ENCODE measurements at places on chromosomes 6 and 20. TPM values are rescaled to one million over a fixed set of nuclear protein-coding genes. Genes with fewer than 3 reads are reported as not detected.
A peak's percentile ranks its signal among the peaks of the same experiment; 100 is the strongest.

DNA sequence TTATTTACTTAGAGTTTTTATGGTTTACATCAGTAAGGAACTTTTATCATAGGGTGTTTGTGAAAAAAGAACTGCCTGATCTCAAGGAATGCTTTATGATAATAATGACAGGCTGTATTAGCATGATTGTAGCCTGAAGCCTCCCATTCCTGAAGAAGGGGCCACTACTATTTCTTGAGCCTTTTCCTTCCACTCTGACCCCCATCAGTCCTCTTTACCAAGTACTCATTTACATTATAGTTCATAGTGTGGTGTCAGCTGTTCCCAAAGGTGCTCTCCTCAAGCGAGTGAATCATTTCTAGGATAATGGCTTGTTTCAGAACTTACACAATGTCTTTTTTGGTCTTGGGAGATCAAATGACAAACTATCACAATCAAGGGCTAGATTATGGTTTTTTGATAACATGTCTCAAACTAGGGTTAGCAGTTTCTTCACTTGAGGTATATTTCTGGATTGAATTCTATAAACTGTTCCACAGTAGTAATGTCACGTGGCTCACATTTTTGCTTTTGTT is 283.6 kb downstream of the CDKAL1 start:
- no peak overlapping the region for H3K4me3 ChIP-seq
- H3K27ac ChIP-seq = no peak overlapping the region
- no peaks in the 10 kb centered on the region for H3K4me1 ChIP-seq
- H3K27me3 ChIP-seq = no peaks in the 10 kb centered on the region
- DNase-seq = no peak

GRCh38 chr20:5663396-5663795 is 86.8 kb upstream of the SHLD1 start:
- DNase-seq = no peak
- no peaks in the 10 kb centered on the region for H3K27me3 ChIP-seq
- no peak overlapping the region for H3K4me3 ChIP-seq
- no peak overlapping the region for H3K27ac ChIP-seq
- peaks cover 10% of the 10 kb centered on the region for H3K4me1 ChIP-seq

- H3K4me3 ChIP-seq = no peak overlapping the region
- no peak for DNase-seq
- H3K4me1 ChIP-seq = no peaks in the 10 kb centered on the region
- H3K27ac ChIP-seq = no peak overlapping the region
These were observed 217.0 kb upstream of the MYLIP start for GRCh38 chr6:15911753-15912504.

GRCh38 chr20:11813106-11813890 is 104.4 kb upstream of the BTBD3 start:
- H3K4me1 ChIP-seq = no peaks in the 10 kb centered on the region
- H3K27ac ChIP-seq = no peak overlapping the region
- H3K4me3 ChIP-seq = no peak overlapping the region
- no peak for DNase-seq
- no peaks in the 10 kb centered on the region for H3K27me3 ChIP-seq
- H3K36me3 ChIP-seq = no peaks in the 10 kb centered on the region

GRCh38 chr6:27138837-27139755 is 108.4 kb upstream of the PRSS16 start:
- H3K4me3 ChIP-seq = peak overlapping the region; percentile 64
- H3K36me3 ChIP-seq = no peaks in the 10 kb centered on the region

DNA sequence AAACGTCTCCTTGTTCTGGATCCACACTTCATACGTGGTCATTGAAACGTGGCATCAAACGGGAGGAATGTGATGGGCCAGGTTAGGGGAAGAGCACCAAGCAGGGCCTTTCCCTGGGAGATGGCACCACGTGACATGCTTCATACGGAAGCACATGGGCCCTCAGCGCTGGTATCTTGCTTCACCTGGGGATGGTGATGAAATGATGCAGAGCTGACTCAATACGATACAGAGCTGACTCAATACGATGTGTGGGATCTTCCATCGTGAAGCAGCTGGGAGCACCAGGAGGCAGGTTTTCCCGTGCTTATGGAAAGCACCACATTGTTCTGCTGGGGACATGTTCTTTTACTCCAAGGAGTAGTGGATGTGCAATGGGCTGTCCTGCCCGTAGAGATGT is 22.5 kb upstream of the TAGAP start:
- no peaks in the 10 kb centered on the region for H3K36me3 ChIP-seq
- peaks cover 26% of the 10 kb centered on the region for H3K4me1 ChIP-seq

- no peak overlapping the region for H3K4me3 ChIP-seq
- peaks cover 3% of the 10 kb centered on the region for H3K27me3 ChIP-seq
- no peaks in the 10 kb centered on the region for H3K4me1 ChIP-seq
- DNase-seq = no peak
- no peaks in the 10 kb centered on the region for H3K36me3 ChIP-seq
- H3K27ac ChIP-seq = no peak overlapping the region
These were observed 40.4 kb upstream of the ARFGEF2 start for GRCh38 chr20:48880981-48881657.

DNA sequence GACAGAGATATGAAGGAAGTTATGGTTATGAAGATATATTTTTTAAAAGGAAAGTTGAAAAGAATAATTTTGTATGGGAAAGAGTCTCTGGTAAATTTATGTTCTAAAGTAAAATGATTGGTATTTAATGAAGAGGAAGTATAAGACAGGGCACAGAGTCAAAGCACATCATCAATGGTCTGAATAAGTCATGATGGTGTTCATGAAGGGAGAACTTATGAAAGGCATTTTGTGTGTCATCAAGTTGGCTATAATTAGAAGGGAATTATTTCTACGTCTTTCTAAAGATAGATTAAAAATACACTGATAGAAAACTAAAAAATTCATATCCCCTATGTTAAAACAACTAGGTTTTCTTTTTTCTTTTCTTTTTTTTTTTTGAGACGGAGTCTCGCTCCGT is 21.4 kb upstream of the SNAI1 start:
- peaks cover 5% of the 10 kb centered on the region for H3K36me3 ChIP-seq
- no peak for DNase-seq
- H3K4me3 ChIP-seq = no peak overlapping the region
- H3K27ac ChIP-seq = no peak overlapping the region
- H3K4me1 ChIP-seq = no peaks in the 10 kb centered on the region
- H3K27me3 ChIP-seq = no peaks in the 10 kb centered on the region

The CST2 gene
- not detected for total RNA-seq

The DEFB114 gene
- total RNA-seq = not detected
